ENCODE measurements at places on chromosomes 2 and 18.

DNA sequence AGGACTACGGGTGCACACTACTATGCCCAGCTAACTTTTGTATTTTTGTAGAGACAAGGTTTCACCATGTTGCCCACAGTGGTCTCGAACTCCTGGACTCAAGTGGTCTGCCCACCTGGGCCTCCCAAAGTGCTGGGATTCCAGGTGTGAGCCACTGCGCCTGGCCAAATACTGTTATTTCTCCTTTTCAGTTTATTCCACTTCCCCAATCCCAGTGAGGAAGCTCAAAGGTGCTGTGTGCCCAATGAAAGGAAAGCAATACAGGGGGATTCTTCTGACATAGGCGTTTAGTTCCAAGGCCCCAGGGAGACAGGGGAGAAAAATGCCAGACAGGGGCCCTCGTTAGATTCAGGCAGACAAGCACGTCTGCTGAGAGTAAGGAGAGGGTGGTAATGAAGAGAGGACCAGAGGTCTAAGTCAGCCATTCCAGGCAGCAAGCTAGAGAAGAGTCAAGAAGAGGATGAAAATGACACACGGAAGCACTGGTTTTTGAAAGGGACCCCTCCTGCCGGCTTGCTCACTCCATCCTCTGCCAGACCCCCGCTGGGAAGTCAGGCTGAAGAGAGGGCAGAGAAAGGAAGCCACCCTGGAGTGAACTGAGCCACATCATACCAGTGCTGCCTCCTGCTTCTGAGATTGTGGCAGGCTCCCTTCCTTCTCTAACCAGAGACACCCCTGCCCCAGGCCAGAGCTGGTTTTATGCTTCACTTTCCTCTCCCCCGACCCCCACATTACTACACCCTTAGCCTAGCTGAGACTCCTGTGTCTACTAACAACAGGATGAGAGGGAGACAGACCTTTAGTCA, 6.7 kb downstream of the INO80C start:
- no peak for DNase-seq

GRCh38 chr2:163732727-163733126, 3.1 kb downstream of the FIGN start:
- no peak for DNase-seq

DNA sequence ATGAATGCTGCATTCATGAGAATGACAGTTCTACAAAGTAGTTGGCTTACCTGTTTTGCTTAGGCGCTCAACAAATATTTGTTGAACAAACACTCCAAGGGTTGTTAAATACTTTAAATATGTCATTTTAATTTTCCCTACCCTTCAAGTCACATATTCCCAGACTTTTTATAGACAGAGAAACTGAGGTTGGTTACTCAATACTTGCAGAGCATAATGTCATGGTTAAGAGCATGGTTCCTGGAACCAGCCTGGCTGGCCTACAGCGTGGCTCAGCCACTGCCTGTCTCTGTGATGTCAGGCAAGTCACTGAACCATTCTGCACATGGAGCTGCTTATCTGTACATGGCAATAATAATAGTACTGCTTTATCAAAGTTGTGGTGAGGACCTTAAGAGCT, 120.0 kb upstream of the STK17B start:
- DNase-seq: no peak

DNA sequence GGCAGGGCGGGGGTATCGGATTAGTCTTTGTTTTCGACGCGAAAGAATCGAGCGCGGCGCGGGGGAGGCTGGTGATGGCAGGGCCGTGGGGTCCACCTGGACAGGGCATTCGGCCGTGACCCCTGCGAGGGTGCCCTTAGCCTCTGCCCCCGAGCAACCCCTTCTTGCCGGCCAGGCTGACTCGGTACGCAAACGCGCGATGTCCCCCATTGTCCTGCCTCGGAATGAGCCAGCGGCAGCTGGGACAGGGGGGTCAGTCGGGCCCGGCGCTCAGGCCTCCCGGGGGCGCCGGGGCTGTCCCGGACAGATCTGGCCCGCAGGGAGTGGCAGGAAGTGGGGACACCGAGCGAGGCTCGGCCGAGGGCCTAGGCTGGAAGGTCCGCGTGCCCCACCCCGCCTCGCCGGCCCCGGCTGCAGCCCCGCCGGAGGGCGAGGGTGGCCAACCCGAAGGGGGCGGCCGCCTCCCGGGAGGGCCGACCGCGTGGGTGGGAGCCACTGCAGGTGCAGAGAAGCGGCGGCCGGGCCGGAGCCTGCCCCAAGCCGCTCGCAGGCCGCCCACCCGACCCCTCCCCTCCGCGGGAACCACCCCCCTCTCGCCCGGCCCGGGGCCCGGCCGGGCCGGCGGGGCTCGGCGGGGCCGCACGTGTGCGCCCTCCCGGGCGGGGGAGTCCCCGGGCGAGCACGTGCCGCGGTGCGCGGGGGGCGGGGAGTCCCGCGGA, at the start of gene TET3:
TSS of gene TET3 (plus strand) at position 708 of the 719 bp plus-strand sequence. CDS start 1,494 bp downstream, outside the sequence.
- peak; percentile 71 for DNase-seq

DNA sequence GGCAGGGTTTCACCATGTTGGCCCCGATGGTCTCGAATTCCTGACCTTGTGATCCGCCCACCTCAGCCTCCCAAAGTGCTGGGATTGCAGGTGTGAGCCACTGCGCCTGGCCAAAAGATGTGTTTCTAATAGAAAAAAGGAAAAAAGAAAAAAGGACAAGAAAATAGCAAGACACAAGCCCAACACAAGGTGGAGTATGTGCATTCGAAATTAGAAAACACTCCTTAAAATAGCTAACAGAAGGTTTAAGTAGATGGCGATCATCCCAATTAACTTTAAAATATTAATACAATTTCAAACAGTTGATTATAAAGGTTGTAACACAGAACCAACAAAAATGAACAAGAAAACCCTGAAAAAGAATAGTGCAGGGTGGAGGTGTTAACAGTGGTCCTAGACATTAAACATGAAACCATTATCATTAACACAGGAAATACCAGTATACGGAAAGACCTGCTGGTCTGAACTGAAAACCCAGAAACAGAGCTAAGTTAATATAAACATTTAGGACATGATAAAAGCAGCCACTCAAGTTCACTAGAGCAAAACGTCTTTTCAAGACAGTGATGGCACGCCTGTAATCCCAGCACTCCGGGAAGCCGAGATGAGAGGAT, 57.9 kb downstream of the HDLBP start:
- DNase-seq: no peak

DNA sequence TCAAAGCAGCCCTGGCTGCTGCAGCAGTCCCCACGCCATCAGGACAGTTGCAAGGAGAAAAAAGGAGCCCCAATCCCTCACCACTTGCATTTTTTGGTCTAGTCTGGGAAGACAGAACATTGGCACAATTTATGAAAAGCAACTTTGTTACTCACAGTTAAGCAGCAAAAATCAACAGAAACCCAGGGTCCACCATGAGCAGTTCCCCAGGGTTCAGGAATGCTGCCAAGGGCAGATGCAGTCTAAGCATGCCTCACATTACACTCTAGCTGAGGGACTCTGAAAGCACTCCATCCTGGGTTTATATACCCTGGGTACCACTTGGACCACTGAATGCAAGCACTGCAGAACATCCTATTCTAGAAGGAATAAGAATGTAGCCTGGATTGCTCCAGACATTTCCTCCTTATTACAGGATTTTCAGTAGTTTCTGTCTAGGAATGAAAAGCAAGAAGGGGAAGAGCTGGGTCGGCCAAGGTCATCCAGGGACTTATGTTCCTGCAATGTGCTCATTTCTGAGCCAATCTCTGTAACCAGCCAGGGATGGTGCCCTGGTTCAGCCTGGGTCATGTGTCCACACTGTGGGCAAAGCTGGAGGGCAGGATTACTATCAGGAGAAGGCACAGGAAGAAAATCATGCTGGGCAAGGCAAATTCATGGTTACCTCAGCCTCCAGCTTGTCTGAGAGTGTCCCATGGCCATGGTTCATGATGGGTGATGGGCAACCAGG, 19.5 kb upstream of the TMEM163 start:
- DNase-seq: no peak

- DNase-seq: no peak
These were observed 107.2 kb downstream of the INHBB start for GRCh38 chr2:120452945-120453634.

DNA sequence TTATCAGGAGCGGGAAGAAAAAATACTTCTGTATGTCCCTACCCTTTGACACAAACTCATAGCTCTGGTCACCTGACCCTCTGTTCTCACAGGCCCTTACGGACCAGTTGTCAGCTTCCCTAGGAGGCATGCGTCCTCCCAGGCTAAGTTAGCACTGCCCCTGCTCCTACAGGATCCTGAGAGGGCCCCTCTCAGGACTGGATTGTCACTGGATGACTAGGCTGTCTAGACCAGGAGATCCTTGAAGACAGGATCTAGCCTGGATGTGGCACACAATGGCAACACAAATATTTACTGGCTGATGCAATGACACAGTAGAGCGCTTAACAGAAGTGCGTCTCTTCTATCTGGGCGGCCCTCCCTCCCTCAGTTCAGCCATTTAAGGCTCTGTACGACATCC, 7.7 kb downstream of the FAM228A start:
- DNase-seq: no peak

DNA sequence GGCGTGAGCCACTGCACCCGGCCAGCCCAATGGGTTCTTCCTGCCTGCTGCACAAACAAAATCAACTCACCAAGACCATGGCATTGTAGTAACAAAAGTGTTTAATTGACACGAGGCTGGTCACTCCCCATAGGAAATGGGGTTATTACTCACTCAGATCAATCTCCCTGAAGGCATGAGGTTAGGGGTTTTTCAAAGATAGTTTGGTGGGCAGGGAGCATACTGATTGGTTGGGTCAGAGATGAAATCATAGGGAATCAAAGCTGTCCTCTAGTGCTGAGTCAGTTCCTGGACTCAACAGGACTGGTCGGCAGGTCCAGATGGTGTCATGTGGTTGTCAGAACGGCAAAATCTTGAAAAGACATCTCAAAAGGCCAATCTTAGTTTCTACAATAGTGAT, 122.1 kb downstream of the TMEM17 start:
- DNase-seq: no peak

- DNase-seq: no peak
These were observed 85.8 kb downstream of the PLEKHM3 start for GRCh38 chr2:207939342-207940108.

GRCh38 chr2:118431165-118431517, 342.9 kb downstream of the INSIG2 start:
- DNase-seq: no peak

DNA sequence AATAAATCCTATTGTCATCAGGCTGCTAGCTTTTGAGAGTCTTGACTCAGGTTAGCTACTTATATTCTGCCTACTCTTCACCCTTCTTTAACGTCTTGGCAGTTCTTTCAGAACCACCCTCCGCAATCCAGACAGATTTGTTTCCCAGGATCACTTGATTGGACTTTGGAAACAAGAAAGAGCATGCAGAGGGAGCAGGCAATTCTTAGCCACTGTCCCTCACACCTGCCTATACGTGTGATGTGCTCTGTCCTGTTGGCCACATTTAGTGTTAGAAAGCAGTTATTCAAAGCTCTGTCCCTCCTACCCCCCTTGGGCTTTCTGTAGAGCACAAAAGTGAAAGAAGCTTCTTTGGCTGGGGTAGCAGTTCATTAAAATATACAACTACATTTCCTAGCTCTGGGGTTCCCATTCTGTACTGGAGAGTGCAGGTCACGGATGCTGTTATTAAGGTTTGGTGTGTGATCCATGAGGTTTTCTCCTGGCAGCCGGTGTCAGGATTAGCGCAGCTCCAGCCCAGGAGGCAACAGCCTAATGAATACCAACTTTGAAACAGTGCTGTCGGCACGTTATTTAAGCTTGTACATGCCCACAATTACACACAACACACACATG, 6.3 kb downstream of the FZD5 start:
- DNase-seq: no peak

DNA sequence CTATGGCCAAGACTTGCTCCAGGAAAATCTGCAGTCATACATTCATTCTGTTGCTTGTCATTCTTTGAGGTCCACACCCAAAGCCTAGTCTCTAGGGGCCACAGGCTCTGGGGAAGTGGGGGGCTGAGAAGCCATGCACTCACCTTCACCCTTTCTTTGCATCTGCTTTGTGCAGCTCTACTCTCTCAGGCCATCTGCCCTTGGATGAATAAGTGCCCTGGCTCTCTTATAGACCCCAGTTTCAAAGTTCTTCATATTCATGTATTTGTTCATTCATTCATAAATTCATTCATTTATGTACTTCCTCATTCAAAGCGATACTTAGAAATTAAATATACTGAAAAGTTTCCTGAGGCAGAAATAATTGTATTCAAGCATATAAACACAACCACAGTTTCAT, 130.3 kb upstream of the FAM98A start:
- no peak for DNase-seq

- no peak for DNase-seq
These were observed 315.2 kb downstream of the TDRD15 start for GRCh38 chr2:21438949-21439348.

GRCh38 chr18:23529604-23530003, 26.3 kb downstream of the RMC1 start:
- no peak for DNase-seq

DNA sequence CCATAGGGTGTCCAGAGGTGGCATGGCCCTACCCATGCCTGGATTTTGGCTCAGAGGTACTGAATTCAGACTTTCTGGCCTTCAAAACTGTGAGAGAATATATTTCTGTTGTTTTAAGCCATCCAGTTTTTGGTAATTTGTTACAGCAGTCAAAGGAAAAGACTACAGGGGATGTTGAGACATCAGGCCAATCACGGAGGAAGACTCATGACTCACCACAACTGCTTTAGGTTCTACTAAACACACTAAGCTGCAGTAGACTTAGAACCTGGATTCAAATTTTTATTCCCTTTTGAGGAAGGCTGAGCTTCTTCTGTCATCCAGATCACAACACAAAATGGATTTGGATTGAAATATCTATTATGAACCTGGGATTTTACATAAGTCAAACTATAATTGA, 12.0 kb upstream of the C2orf66 start:
- no peak for DNase-seq

GRCh38 chr18:48813321-48813720, 137.4 kb downstream of the SMAD7 start:
- DNase-seq: no peak

DNA sequence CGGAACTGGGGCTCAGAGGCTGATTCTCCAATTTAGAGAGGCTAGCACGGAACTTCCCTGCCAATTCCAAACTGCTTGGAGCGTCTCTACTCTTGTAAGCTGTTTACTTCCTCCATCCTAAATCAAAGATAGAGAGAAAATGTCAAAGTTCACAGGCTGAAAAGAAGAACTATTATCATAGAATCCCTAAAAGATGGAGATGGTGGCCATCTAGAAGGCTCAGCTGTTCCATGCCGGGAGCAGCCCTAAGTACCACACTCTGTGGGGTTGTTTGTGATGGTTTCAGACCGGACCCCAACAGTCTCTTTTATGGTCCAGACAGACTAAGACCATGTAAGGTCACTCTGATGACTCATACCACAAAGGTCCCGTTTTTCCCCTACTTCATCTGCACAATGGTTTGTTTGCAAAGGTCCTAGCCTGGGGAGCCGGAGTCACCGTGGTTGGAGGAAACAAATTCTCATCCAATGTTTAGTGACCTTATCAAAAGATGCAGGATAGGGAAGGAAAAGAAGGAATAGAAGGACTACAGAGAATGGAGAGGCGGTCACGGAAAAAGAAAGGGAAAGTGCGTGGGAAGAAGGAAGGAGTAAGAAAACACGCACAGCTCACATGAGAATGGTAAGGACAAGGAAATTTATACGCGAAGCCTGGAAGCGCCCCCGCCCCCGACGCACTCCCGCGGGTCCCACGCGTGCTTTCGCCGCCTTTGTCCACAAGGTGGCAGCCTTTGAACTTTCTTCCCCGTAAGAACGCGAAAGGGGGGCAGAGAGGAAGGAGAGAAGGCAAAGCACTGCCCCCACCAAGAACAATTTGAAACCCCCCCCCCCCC, 453 bp upstream of the ANTXR1 start:
- peak; percentile 41 for DNase-seq

- DNase-seq: no peak
These were observed 26.1 kb upstream of the SERTAD2 start for GRCh38 chr2:64679673-64680425.

GRCh38 chr18:21857871-21858270, 117.3 kb downstream of the MIB1 start:
- no peak for DNase-seq

All from stimulated activated CD4-positive, alpha-beta T cell treated with anti-CD3 and anti-CD28 coated beads, Interleukin-12 subunit alpha, Interleukin-12 subunit beta, amount 100 ng/mL, for 4 hours (primary cell).